ENCODE measurements at places on chromosomes 5 and 9.

GRCh38 chr9:14530841-14531240 lies 162.4 kb downstream of the ZDHHC21 start:
- DNase-seq, result no peak

GRCh38 chr9:16112116-16112515 lies 559.3 kb downstream of the CCDC171 start:
- no peak for DNase-seq

GRCh38 chr5:96381526-96381925 lies 51.5 kb downstream of the PCSK1 start:
- DNase-seq, result no peak

GRCh38 chr9:75431375-75431774 lies 343.1 kb downstream of the OSTF1 start:
- DNase-seq, result no peak

DNA sequence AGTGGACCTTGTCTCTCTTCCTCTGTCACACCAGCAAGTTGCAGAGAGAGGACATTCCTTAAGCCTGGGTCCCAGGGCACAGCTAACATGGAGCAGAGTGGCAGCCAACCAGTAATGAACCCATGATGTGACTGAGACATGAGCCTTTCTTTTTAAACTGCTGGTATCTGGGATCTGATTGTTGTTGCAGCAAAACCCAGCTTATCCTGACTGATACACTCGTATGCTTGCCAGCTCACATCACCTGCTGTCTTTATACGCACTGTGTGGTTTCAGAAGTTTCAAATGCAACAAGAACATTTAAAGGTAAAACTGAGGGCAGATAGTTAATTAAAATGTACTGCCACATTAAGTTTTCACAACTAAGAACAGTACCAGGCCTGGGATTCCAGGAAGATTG lies 97.1 kb downstream of the HSD17B3 start:
- no peak for DNase-seq

GRCh38 chr5:72383280-72383679 lies 63.1 kb downstream of the PTCD2 start:
- no peak for DNase-seq
